Right lung (tissue), 10 donors: ENCODE measurements at places on chromosomes 11 and 22. TPM values are rescaled to one million over a fixed set of nuclear protein-coding genes. Genes with fewer than 3 reads are reported as not detected.

DNA sequence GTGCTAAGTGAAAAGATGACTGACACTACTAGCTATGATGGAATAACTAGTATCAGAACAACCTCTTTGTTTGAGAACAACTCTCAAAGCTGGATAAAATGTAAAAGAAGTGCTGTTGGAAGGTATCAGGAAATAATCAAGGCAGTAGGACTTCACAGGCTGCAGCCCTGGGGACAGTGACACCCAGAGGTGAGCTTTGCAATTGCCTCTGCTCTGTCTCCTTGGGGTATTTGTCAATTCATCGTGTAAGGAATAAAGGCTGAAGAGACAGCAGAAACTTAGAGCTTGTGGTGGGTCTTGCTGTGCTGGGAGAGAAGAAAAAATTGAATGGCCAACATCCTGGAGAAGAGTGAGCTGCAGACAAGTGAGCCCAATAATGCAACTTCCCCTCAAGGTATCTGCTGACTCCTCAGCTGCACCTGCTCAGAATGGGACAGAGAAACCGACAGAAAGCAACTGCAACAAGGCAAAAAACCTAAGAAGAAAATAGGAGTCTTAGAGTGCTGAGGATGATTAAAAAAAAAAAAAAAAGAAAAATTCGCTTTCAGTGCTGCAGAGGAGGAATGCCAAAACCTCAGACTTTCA lies 141.1 kb downstream of the RCN1 start:
- no peak for DNase-seq

The C22orf15 gene
- 7.4 TPM for polyA plus RNA-seq

- DNase-seq = no peak
Measured at GRCh38 chr22:36379593-36380361, 8.0 kb downstream of the MYH9 start.

DNA sequence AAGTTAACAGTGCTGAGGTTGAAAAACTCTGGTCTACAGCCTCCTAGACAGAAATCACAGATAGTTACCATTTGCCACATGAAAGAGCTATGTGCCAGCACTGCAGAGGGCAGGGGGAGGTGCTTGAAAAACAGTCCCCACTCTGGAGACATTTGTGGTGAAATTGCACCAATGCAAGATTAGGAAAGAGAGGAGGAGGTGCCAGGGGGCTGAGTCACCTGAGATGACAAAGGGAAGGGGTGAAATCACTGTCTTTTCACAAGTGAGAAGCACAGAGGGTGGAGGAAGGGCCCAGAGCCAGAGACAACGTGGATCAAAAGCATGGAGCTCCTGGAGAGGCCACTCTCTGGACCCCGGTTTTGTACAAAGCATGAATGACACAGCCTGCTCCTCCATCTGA lies 196.3 kb downstream of the BUD13 start:
- DNase-seq = no peak

The SLC17A6 gene
- polyA plus RNA-seq = not detected

The APOBEC3B gene
- polyA plus RNA-seq = 8.2 TPM
